Head of caudate nucleus (tissue), 42 donors: ENCODE measurements at places on chromosomes 7 and 10.

- no peak for DNase-seq
These were observed 279.2 kb downstream of the THSD7A start for GRCh38 chr7:11552676-11553296.

- no peak for DNase-seq
These were observed 159.2 kb downstream of the BTAF1 start for GRCh38 chr10:92082583-92083280.

DNA sequence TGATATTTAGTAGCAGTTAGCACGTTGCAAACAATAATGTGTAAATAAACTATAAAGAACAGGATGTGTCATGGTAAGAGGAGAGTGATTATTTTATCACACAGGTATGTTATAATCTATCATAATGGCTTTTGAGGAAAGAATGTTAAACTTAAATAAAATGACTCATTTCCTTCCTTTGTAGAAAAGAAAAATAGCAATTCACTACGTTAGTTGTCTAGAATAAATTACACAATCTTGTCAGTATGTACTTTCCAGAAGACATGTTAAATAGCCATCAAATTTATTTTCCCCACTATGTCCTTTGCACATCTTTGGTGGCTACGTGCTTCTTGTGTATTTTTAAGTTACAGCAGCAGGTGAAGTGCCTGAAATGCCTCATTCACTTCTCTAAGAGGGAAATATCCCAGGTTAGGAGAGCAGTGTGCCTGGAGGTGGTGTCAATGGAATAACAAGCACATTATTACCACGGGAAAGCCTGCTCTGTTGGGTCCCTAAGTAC lies 133.8 kb downstream of the SEMA3A start:
- no peak for DNase-seq

- no peak for DNase-seq
These were observed 237.2 kb upstream of the MTPN start for GRCh38 chr7:136214356-136214755.

- no peak for DNase-seq
These were observed 239.0 kb downstream of the DIP2C start for GRCh38 chr10:450463-450862.

- peak; percentile 88 for DNase-seq
These were observed at the start of gene CTTNBP2 for GRCh38 chr7:117873310-117874190. Gene CTTNBP2, minus strand, starts transcription at chr7:117873441. Its CDS starts 26 bp downstream, at chr7:117873415.

DNA sequence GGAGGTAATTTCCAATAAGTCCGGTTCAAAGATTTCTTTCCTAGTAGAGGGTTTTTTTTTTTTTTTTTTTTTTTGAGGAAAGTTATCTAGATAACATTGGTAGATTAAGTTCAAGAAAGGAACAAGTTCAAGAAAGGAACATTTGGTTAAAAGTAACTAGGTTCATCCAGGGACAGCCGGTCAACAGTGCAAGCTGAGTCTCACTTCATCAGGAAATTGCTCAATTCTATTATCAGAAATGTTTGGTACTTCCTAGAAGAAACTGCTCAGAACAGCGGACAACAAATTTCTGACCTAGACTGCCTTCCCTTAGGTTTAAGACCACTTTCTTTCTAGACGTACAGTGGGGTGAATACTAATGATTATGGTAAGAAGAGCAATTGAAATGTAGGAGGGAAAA lies 3.7 kb upstream of the IL2RA start:
- DNase-seq: no peak
